Nephron progenitor cell (in vitro differentiated cells): ENCODE measurements at places on chromosomes 6 and 20.

GRCh38 chr6:14086701-14087100 is 30.9 kb upstream of the CD83 start:
- DNase-seq = no peak

DNA sequence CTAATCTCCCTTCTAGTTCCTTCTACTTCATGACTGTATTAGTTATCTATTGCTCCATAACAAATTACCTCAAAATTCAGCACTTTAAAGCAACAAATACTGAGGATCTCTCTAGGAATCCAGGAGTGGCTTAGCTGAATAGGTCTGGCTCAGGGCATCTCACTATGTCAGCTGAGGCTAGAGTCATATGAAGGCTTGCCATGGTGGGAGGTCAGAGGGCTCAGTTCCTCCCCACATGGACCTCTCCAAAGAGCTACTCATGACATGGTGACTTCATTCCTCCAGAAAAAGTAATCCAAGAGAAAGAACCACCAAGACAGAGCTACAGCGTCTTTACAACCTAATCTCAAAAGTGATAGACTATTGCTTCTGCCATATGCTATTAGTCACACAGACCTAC is 70.2 kb upstream of the PRND start:
- no peak for DNase-seq

GRCh38 chr20:56088375-56088774 is 83.1 kb upstream of the CBLN4 start:
- no peak for DNase-seq

- no peak for DNase-seq
Observed at GRCh38 chr20:2739042-2739398, 46.4 kb downstream of the EBF4 start.

DNA sequence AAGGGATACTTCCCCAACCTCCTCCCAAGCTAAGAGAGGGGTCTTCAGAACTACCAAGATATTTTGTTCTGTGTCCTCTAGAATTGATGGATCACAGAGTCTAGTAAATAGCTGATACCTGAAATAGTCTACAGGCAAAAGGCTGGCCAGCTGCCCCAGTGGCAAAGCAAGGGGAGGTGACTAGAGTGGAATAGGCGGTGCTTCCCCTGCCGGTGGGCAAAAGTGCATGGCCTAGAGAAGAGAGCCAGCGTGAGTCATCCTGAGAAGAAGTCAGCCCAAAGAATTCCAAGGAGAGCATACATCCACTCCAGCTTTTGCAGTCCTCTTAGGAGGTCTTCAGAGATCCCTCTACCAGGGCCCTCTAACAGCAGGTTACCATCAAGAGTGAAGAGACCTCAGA is 14.7 kb downstream of the DPPA5 start:
- DNase-seq = no peak

DNA sequence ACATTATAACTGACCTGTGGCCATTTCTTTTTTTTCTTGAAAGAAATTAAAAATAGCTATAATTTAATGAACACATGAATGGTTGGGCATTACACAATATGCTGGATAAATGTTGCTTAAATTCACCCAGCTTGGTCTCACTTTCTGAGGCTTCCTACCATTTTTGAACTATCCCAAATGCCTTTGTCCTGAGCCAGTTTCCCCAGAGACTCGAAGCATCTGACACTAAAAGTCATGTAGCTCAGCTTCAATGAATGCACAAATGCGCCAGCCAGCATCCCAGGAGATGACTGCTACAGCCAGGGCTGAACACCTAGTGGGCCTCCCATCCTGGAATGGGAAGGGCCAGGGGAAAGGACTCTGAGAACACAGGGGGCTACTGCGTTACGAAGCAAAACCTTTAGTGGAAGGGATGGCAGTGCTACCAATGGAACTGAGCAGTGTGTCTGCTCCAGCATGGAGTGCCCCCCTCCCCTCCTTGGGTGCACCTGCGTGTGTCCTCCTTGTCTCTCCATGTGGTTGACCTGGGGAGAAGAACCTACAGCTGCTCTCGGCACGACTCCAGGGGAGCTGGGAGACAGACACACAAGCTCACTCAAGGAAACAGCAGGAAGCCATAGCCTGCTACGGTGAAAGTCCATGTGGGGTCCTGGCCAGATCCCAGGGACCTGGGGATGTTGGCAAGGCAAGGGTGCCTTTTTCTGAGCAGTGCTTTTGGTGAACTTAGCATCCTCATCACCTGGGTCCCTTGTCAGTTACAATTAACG is 60.9 kb downstream of the IRF4 start:
- no peak for DNase-seq

DNA sequence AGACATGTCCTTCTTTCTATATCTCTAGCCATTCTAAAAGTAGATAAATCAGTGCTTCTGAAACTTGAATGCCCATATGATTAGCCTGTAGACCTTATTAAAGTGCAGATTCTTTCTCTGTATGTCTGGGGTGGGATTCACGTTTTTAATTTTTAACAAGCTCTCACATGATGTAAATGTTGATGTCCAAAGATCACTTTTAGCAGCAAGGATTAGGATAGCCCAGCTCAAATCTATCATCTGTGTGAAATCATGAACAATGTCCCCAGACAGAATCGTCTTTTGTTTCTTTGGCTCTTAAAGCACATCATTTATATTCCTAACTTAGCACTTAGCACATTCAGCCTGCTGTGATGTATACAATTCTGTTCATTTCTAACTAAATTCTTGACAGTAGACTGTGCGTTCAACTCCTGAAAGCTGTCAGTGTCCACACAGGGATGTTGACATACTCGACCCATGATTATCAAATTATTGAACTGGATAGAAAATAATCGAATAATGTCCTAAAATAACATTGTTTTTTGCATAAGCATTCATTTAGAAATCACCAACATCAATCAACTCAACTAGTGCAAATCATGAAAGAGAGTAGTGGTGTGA is 102.1 kb upstream of the MLIP start:
- no peak for DNase-seq

DNA sequence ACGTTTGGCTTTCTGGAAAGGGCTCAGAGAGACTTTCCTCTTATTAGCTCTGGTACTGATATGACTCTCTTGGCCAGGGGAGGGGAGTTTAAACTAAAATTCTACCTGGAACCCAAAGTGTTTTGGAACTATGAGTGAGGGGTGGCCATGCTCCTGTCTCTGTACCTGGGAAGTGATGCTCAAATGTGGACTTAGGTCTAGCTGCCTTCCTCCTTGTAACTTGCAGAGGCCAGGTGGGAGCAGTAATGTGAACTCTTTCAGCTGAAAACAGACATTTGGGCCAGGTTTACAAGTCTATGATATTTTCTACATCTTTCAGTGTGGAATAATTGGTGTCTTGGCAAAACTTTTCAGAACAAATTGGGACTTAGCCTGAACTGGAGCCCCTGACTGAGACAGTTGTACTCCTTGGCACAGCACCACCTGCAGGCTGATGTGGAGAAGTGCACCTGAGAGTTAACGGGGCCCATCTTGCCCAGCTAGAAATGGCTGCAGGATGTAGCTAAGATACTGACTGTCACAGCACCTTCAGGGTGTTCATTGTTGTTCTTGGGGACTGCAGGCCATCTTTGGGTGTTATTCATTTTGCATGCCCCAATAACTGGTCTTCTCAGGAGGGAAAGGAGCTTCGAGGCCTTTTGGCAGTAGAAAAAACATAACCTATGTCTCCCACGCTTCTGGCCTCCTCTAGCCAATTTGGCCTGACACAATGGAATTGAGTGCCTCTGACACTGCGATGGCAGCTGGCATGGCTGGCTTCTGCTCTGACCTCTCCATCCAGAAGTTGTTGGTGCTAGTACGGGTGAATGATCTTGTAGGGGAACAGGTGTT is 37.1 kb downstream of the CD109 start:
- DNase-seq = peak; percentile 76

DNA sequence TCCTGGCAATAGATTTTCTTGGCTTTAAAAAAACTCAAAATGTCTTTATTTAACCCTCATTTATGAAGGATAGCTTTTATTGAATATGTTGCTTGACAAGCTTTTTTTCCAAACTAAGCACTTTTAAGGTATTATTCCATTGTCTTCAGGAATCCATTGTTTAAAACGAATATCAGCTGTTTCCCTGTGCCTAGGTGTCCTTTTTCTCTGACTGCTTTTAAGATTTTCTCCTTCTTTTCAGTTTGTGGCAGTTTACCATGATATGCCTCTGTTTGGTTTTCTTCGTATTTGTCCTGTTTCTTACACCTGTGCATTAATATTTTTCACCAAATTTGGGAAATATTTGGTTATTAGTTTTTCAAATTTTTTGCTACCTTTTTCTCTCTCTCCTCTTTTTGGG is 68.4 kb downstream of the YTHDF1 start:
- no peak for DNase-seq

GRCh38 chr6:106547601-106548453 is 81.5 kb downstream of the RTN4IP1 start:
- DNase-seq = no peak

GRCh38 chr20:6838181-6838826 is 70.8 kb downstream of the BMP2 start:
- DNase-seq = peak; percentile 11

DNA sequence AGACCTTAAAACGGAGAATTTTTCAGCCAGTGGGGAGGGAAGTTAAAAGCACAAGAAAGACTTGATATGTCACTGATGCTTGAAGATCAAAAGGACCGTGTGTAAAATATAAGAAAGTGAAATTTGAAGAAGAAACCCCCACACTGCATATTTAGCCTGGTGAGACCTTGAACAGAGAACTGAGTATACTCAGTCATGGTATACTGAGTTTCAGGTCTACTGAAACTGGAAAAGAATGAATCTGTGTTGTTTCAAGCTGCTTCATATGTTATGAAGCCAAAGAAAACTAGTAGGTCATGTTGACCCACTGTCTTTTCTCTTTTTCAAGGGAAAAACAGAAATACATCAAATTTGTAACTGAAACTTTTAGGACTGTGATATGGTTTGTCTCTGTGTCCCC is 443.8 kb upstream of the GJE1 start:
- no peak for DNase-seq

- no peak for DNase-seq
Observed at GRCh38 chr20:64044484-64045247, 4.8 kb downstream of the SOX18 start.

DNA sequence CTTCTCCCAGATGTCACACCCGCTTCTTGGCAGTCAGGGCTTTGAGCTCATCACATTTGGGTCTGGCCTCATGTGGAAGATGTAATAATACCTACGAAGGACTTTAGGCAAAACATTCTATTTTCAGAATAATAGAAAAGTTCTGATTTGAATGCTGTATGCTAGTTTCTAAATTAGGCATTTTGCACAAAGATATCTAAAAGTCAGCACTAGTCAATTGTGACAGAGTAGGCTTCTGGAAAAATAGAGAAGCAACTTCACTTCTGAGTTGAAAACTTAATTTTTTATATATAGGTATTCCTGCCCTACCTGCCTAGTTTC is 38.3 kb upstream of the CD2AP start:
- no peak for DNase-seq

DNA sequence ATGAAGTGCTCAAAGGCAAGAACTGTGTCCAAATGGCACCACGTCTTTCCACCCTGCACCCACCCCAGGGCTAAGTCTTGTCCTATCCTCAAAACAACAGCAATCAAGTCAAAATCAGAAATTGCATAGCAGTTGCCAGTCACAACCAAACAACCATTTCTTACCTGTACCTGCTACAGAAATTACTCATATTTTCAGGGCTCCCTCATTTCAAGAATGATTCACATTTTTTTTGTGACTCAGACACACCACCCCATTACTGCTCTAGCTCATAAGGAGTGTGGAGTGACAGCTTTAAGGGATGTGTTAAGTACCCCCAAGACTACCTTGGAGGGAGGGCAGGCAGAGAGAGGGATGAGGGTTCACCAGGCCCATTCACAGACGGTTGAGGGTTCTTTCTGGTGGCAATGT is 111.7 kb downstream of the TRERF1 start:
- no peak for DNase-seq

DNA sequence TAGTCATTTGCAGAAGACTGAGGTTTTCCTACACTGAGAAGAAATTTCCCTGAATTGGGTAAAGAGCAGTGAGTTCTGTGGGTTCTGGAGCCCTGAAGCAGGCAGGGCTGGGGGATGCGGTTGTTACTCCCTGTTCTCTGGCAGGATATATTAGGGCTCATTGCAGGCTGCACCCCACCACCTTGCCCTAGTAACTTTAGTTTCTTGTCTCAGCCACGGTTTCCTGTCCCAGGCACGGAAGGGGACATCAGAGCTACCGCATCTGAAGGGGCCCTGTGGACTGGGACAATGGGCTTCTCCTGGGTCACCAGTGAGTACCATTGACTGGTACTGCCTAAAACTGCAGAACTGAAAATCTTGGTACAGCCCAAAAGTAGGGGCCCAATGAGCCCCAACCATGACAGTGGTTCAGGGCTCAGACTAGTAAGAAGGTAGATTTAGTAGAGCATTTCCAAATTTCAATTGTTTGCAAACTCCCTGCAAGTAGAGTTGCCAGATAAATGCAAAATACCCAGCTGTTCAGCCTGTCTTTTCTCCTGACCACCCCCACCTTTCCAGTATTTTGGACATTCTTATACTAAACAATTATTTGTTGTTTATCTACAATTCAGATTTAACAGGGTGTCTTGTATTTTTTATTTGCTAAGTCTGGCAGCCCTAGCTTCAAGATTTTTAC is 54.5 kb upstream of the EYA2 start:
- no peak for DNase-seq

GRCh38 chr20:44765701-44766347 is 20.2 kb downstream of the KCNK15 start:
- no peak for DNase-seq

GRCh38 chr6:124443541-124443940 is 518.7 kb upstream of the RNF217 start:
- DNase-seq = no peak

DNA sequence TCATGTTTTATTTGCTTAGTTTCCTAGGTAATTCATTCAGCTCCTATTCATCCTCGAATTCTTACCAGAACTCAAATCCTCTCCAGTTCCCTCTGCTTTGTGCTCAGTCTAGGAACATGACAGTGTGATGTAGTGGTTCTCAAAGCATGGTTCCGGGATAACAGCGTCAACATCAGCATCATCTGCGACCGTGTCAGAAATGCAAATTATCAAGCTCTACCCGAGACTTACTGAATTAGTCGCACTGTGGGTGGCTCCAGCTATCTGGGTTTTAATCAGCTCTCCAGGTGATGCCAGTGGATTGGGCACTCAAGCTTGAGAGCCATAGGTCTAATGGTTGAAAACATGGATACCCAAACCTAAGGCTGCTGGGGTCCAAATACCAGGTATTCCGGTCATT is 7.7 kb upstream of the STK35 start:
- DNase-seq = no peak
